ENCODE measurements at places on chromosomes 12 and 14.

- DNase-seq, result no peak
Observed at GRCh38 chr12:6777386-6777785, 5.1 kb downstream of the LAG3 start.

GRCh38 chr12:59708484-59708883 lies 112.7 kb downstream of the SLC16A7 start:
- DNase-seq, result no peak

DNA sequence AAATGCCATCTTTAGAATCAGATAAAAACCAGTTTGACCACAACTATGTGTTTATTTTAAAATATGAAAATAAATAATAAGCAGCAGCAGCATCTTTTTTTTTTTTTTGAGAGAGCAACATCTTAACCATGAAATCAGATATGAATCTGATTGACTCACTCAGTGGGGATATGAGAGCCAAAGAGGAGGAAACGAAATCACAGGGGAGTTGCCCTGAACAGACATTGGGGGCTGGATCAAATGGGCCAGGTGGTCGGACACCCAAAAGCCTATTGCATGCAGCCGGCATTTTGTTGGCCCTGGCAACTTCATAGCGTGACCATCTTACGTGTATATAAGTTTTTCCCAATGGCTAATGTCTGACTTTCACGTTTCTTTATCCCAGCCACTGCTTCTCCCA lies 321.1 kb downstream of the NPAS3 start:
- DNase-seq, result no peak

- DNase-seq, result peak; percentile 63
Observed at GRCh38 chr12:67394550-67394949, 125.4 kb downstream of the CAND1 start.

DNA sequence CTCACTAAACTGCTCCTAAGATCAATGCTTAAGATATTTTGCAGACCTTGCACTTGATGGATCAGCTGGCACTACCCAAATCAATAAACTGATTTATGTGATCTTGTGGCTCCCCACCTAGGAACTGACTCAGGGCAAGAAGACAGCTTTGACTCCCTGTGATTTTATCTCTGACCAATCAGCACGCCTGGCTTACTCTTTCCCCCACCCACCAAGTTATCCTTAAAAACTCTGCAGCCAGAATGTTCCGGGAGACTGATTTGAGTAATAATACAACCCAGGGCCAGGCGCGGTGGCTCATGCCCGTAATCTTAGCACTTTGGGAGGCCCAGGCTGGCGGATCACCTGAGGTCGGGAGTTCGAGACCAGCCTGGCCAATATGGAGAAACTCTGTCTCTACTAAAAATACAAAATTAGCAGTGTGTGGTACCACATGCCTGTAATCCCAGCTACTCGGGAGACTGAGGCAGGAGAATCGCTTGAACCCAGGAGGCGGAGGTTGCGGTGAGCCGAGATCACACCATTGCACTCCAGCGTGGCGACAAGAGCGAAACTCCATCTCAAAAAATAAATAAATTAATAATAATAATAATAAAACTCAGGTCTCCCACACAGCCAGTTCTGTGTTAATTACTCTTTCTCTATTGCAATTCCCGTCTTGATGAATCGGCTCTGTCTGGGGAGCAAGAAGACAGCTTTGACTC lies 12.0 kb downstream of the MORN3 start:
- no peak for DNase-seq

DNA sequence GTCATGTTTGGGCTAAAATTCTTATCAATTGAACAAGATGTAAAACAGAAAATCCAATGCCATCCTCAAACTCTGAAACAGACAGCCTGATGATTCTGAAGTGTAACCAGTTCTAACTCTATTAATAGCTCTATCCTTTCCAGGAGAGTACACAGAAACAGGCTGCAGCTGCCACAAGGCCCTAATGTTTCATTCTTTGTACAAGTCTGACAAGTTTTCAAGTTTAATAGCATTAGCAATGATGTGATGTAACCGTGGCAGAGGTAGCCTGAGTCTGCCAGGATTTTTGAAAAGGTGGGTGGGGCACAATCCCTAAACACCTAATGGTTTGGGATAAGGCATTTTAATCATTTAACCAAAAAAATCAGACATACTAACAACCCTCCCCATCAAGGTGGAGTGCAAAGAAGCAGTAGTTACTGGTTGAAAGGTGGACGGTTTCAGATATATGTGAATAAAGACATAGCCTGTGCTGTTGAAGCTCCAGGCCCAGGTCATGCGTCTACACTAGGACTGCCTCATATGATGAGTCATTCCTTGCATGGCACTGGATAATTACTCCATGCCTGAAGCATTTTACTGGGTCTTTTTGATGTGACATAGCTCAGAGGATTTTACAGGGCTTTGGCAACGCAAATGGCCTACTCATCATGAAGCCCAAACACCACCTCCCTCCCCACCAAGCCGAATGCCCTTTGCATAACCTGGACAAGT lies 145.1 kb upstream of the GRIP1 start:
- no peak for DNase-seq

- DNase-seq, result no peak
Observed at GRCh38 chr12:82644896-82645295, 41.8 kb upstream of the TMTC2 start.

All from AG10803 (cell line).